ENCODE measurements at places on chromosomes 12 and 14.

DNA sequence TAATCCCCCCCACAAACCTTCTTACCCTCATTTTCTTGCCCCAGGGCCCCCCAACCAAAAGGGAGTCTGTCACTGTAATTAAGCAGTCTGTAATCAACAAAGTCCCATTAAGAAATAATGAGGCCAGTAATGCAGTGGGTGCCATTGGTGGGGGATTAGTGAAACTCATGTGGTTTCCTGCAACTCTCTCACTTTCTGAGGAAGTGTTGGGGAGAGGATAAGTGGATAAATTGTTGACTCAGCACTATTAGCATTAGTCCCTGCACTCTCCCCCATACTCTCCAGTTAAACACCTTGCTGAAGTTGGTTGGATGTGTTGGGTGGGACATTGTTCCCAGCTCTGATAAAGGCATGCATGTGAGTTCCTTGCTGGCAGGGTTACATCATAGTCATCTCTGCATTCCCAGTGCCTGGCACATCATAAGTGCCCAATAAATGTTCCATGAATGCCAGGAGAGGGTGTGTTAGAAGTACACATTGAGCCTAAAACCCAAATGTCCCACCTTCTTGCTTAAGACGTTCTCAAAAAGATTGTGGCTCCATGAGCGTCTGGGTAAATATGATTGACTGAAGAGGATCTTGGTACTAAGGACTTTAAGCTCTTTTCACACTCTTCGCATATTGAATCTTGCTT is 45.8 kb upstream of the HOXC13 start:
- no peak for DNase-seq

- DNase-seq = no peak
Observed at GRCh38 chr12:14443531-14443930, 78.0 kb downstream of the ATF7IP start.

GRCh38 chr14:76954394-76955190 is 73.9 kb downstream of the IRF2BPL start:
- no peak for DNase-seq

DNA sequence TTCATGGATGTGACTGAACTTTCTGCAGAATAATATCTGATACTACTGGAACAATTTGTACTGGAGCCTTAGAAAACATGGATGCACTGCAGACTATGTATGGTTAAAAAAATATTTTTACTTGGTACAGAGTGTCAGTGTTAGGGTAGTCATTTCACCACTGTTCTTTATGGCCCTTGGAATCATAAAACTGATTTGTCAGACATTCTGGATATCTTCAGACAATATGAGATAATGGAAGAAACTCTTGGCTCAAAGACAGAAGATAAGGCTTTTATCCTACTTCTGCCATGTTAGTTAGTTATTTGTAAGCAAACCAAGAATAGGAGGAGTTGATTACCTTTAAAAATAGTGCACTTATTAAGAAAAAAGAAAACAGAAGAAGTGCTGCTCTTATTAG is 209.4 kb downstream of the LRIG3 start:
- DNase-seq = no peak

DNA sequence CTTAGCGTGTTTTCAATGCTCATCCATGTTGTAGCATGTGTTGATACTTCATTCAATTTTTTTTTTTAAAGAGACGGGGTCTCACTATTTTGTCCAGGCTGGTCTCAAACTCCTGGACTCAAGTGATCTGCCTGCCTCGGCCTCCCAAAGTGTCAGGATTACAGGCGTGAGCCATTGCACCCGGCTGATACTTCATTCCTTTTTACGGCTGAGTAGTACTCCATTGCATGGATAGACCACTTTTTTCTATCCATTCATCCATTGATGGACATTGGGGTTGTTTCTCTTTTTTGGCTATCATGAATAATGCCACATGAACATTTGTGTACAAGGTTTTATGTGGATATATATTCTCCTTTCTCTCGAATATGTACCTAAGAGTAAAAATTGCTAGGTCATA is 1.2 kb downstream of the P2RX7 start:
- no peak for DNase-seq

DNA sequence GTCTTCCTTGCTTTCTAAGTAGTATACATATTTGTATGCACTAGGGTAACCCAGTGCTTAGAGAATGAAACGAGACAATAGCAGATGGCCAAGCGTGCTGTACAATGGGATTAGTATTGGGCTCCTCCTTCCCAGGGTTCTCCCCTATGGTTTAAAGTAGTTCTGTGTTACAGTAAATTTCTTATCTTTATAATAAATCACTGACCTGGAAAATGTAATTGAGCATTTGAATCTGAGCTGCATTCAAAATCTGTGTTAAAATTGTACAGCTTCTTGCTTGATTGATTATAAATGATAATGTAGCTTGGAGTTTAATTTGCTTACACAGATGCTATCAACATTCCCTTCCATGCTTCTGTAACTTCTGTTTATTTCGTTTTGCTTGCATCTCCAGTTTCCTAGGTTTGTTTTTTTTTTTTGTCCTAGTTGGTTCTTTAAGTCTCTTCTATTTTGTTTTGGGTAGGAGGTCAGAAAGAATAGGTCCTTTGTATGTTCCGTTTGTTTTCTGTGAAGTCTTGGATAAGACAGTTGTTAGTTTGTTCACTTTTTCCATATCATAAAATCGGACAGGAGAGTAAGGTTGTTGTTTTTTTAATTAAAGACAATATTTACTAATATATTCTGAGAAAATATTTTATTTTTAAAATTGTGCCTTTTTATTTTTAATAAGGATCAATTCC is 171.2 kb downstream of the ERC1 start:
- no peak for DNase-seq

Data from stimulated activated CD4-positive, alpha-beta T cell treated with anti-CD3 and anti-CD28 coated beads, TNF-alpha, amount 100 ng/mL, for 1 hour (primary cell).